ENCODE measurements at places on chromosomes 5 and 9. TPM values are rescaled to one million over a fixed set of nuclear protein-coding genes. Genes with fewer than 3 reads are reported as not detected.

Gene SPINK6
- not detected for total RNA-seq

Gene ZNF354C
- 4.8 TPM for total RNA-seq

Gene BAAT
- total RNA-seq = not detected

Gene CDK9
- total RNA-seq = 66.2 TPM

Gene EIF4E1B
- total RNA-seq = not detected

Gene SPAG8
- 1.2 TPM for total RNA-seq

Gene SPINK1
- total RNA-seq = 0.68 TPM

Gene IL5
- not detected for total RNA-seq

Gene MACROH2A1
- 91.3 TPM for total RNA-seq

Gene ALDH1A1
- total RNA-seq = 28.2 TPM

Gene JAKMIP2
- not detected for total RNA-seq

Gene ZER1
- total RNA-seq = 17.9 TPM

Gene ITGA1
- total RNA-seq = 10.2 TPM

Gene HRCT1
- total RNA-seq = 12.0 TPM

Gene EPB41L4A
- total RNA-seq = 0.35 TPM

Gene IL31RA
- total RNA-seq = 0.82 TPM

Gene CDHR2
- total RNA-seq = not detected

Gene PAEP
- total RNA-seq = not detected

Gene CSF1R
- total RNA-seq = not detected

Gene PCDHA3
- total RNA-seq = 0.15 TPM

Gene OR1K1
- total RNA-seq = not detected

Gene OR1J2
- total RNA-seq = 0.30 TPM

Gene TPPP
- 0.38 TPM for total RNA-seq

Gene ZNG1A
- total RNA-seq = 59.2 TPM

Gene NR4A3
- 0.23 TPM for total RNA-seq

Gene HRH2
- total RNA-seq = 0.53 TPM

Gene GLRX
- total RNA-seq = 37.4 TPM

Gene CDX1
- 0.15 TPM for total RNA-seq

Gene MLANA
- total RNA-seq = not detected

Gene SLC22A5
- total RNA-seq = 4.2 TPM

Gene LIFR
- 18.2 TPM for total RNA-seq

Gene CMBL
- total RNA-seq = 21.6 TPM

Gene CAVIN4
- total RNA-seq = 1.1 TPM

Gene TMEM250
- total RNA-seq = 32.2 TPM

Gene LCN1
- not detected for total RNA-seq

Gene AK8
- total RNA-seq = 0.15 TPM

Gene CNTFR
- 0.12 TPM for total RNA-seq

Gene LCN9
- total RNA-seq = not detected

Gene TAF11L5
- total RNA-seq = not detected

Data from smooth muscle cell of the coronary artery (primary cell).